Stimulated activated CD8-positive, alpha-beta memory T cell treated with anti-CD3 and anti-CD28 coated beads, Interleukin-4, amount 100 ng/mL, for 4 hours (primary cell): ENCODE measurements at places on chromosomes 7 and 10.

DNA sequence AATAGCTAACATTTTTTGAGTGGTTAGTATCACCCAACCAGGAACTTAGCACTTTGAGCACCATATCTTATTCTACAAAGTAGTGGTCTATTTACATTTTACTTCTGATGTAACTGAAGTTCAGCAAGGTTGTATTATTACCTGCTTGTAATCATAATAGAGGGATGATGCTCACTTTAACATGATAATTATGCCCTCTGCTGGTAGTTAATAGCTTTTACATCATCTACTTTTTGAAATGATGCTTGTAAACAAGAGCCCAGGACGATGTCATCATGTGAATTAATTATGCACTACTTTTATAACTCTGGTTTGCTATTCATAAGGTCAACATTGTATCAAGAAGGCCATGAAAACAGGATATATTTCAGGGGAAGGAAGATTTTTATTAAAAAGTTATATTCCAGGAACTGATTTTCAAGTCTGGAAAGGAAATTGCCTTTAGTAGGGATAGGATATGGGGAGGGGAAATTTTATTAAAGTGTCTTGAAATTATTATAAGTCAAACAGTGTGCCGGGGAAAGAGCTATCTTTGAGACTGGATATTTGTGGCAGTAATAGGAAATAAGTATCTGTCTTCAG is 80.3 kb upstream of the SCIN start:
- no peak for DNase-seq

DNA sequence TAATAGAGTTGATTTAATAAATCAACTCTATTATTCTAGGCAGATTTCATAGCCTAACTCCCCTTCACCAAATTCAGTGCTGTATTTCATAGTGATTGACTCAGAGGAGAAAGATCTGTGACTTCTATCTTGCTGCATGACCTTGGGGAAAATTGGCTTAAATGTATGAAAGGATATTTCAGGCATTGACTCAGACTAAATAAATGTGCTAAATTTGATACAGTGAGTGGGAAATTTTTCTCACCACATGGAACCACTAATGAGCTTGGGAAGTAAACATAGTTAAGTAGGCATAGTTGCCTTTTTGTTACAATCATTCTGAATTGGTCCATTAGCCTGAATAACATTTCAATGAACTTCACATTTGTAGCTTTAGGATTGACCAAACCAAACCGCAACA is 89.0 kb upstream of the PRPS1L1 start:
- no peak for DNase-seq

- no peak for DNase-seq
Observed at GRCh38 chr10:3412646-3413045, 240.1 kb upstream of the PITRM1 start.

DNA sequence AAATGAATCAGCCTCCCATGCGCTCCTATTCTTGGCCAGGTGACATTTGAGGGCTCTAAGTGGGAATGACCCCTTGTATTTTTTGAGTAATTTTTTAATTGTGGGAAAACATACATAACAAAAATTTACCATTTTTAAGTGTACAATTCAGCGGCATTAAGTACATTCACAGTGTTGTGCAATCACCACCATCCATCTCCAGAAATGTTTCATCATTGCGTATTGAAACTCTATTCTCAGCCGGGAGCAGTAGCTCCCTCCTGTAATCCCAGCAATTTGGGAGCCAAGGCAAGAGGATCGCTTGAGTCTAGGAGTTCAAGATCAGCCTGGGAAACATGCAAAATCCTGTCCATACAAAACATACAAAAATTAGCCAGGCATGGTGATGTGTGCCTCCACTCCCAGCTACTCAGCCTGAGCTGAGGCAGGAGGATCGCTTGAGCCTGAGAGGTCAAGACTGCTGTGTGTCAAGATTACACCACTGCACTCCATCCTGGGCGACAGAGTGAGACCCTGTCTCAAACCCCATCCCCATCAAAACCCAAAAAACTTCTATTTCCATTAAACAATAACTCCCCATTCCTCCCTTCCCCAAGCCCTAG is 2.5 kb downstream of the ANTXRL start:
- DNase-seq: no peak

DNA sequence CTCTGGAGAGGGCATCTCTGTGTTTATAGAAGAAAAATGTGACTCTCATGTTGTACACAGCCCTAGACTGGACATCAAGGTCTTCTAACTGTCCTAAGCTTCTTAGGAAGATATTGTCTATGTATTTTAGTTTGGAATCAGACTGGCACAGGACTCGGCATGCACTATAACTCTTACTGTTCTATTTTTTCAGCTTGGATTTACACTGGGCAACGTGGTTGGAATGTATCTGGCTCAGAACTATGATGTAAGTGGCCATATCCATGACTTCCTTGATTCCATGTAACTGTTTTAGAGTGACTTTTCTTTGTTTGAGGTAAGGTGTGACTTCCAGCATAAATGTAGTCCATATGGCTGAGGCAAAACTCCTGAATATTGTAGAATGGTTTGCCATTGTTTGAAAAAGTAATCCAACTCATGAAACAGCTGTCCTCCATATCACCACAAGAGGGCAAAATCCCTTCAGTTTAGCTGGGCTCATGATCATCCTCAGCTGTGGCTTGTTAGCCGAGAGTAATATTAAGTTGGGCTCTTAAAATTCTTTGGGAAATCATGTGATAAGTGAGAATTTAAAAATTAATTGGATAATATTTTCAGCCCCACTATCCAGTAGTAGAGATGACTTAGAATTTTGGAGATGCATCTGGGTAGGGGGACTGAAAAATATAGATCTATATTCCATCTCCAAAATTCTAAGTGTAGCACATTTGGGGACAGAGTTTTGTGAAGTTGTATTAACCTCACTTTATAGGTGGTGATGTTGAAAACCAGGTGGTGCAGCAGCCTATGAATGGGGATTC is 10.4 kb downstream of the STMP1 start:
- no peak for DNase-seq

DNA sequence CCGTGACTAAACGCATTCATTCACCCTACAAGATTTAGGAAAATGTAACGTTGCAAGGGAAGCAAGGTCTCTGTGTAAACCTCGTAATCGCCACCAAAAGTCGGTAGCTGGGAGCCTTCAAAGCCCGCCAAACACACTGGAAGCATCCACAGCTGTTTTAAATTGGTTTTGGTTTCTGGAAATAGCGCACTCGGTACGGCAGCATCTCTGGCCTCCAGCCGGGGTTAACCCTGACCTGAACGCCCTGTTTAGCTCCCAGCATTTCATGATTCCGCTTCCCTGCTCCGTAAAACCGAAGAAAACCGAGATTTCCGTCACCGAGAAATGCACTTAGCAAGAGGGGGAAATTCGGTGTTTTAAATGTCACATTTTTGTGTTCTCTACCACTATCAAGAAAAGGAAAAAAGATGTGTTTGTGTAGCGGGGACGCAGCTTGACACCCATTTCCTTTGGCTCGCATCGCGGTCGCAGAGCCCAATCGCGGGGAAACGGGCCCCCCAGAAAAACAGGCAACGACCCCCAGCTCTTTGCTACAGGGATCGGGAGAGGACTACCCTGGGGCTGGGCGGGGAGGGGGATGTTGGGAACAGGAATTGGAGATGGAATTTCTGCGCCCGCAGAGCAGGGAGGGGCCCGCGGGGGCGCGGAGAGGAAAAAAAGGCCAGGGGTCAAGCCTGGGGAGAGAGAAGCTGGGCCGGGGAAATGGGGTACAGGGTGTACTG is 646 bp downstream of the SGCE start:
- DNase-seq: no peak

DNA sequence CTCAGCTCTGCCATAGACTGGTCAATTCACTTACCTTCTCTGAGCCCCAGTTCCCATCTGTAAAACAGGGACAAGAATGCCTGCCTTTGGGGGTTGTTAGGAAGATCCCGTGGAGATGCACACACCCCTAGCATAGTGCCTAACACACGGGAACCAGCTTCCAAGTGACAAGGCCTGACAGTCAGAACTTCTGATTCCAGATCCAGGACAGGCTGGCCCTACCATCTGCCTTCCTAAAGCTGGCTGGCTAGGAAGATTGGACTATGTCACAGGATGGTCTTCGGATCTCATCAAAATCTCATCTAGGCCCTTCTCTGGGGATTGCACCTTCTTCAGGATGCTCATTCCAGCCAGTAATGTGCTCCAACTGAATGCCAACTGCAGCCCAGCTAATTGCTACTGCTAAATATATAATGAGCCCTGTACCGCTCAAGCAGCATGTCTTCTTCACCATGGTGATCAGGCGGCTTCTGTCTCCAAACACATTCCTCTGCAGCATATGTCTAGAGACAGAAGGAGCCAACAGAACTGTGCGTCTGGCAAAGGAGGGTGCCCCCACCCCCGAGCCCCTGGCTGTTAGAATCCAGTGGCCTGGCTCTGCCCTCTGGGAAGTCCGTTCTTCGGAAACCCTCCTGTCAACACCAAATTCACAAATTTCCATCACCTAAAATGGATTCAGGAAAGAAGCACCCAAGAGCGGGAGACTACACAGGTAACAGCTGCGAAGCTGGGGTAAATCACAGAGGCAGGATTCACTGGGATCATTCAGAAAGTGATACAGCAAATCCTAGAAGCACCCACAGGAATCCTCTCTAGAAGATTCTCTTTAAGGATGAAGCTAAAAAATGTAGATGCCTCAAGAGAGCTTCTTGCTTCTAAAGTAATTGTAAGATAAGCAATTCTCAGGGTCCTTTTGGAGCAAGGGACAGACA is 142.1 kb upstream of the EEPD1 start:
- no peak for DNase-seq
